ENCODE measurements at places on chromosomes 12 and 14. TPM values are rescaled to one million over a fixed set of nuclear protein-coding genes. Genes with fewer than 3 reads are reported as not detected.

NEUROD4 gene
- total RNA-seq = not detected

TMEM253 gene
- total RNA-seq = 0.41 TPM

EXOC3L4 gene
- 0.16 TPM for total RNA-seq

SMIM41 gene
- total RNA-seq = not detected

PRR4 gene
- 1.7 TPM for total RNA-seq
